ENCODE measurements at places on chromosomes 7 and 10.

- no peak for DNase-seq
These were observed 83.6 kb downstream of the NAMPT start for GRCh38 chr7:106201164-106201563.

DNA sequence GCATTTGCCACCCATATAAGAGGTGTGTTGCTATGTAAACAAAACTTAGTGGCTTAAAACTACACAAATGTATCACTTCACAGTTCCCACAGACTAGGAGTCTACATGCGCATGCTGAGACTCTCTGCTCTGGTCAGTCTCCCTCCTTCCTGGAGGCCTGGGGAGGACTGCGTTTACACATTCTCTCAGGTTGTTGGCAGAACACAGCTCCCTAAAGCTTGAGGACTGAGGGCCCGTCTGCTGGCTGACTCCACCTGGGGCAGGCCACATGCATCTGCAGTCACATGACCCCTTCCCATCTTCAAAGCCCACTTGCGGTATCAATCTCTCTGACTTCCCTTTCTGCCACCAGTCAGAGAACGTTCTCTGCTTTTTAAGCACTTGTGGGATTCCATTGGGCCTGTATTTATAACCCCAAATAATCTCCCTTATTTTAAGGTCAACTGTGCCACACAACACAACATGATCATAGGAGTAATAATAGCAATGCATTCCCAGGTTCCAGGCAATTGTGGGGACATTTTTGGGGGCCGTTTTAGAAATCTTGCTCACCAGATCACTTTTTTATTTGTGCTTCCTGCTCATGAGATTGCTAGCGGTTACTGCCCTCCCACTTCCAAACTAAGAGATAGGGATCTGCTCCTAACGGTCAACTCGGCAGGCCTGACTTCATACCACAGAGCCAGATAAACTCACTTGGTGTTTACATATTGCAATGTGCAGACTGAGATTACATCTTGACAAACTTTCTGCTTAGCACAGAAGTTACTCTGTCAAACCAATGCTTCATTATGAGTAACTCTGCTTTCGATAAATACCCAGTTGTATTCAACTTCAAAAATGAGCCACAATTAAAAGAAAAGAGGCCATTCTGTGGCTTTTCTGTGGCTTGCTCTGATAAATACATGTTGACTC, 96.3 kb downstream of the ALOX5 start:
- peak; percentile 20 for DNase-seq

GRCh38 chr7:126804604-126805003, 448.1 kb downstream of the GRM8 start:
- DNase-seq = no peak

DNA sequence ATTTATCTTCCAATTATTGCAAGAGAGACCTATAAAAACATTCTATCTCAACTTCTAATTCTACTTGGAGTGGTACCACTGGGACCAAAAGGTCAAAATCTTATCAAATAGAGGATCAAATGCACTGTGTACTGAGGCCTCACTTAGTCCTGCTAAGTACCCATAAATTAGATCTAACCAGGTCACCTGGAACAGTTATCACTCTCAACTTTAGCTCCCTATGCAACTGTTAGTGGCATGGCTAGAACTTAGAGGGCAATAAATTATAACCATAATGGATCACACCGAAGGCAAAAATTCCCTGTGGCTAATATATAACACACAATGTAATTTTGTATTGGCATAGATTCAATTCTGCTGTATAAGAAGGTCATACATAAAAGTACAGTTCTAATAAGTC, 428.9 kb downstream of the PCDH15 start:
- DNase-seq = no peak

DNA sequence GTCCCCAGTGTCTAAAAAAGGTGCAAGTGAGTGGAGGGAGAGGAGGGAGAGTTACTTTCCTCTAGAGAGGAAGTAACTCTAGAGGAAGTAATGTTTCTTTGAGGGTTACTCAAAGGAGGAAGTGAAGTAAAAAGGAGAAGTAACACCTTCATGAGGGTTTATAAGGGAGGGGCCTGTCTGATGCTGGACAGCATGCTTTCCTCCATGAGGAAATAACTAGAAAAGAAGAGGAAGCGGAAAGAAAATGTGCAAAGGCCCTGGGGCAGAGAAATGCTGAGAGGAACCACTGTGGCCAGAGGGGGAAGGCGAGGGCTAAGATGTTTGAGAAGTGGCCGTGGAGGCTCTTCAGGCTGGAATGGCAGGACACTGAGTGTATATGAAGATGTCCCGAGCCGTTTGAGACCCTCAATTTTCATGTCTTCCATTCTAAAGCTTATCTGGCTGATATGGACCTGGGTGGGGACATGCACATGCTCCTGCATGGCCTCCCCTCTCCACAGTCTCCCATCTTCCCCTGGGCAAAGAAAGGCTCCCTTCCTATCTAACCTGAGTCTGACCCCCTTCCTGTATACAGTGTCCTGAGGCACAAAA, 3.4 kb upstream of the SLC18A2 start:
- DNase-seq = no peak

DNA sequence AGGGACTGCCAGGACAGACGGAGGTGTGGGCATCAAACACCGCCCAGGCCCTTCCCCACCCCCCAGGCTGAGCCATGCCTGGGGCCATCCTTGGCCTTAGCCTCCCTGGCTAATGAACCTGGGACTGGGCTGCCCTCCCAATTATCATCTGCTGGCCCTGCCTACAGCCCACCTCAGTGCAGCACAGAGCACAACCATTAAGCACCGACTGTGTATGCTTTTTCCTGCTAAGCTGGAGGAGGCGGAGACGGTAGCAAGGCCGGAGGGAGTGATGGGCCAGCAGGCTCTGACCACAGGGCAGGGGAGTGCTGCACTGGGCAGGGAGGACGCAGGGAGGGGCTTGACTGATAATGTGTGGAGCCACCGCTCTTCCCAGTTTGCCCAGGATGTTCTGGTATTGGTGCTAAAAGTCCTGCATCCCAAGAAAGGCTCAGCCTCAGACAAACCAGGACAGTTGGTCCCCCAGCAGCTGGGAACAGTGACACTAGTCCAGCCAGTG, 72.0 kb downstream of the C10orf143 start:
- no peak for DNase-seq

- DNase-seq = no peak
These were observed 3.2 kb upstream of the ZNF248 start for GRCh38 chr10:37860494-37861190.

- no peak for DNase-seq
These were observed 13.9 kb upstream of the MGAM2 start for GRCh38 chr7:142097571-142097970.

- DNase-seq = peak; percentile 60
These were observed 1.5 kb upstream of the C10orf95 start for GRCh38 chr10:102452672-102453340.

DNA sequence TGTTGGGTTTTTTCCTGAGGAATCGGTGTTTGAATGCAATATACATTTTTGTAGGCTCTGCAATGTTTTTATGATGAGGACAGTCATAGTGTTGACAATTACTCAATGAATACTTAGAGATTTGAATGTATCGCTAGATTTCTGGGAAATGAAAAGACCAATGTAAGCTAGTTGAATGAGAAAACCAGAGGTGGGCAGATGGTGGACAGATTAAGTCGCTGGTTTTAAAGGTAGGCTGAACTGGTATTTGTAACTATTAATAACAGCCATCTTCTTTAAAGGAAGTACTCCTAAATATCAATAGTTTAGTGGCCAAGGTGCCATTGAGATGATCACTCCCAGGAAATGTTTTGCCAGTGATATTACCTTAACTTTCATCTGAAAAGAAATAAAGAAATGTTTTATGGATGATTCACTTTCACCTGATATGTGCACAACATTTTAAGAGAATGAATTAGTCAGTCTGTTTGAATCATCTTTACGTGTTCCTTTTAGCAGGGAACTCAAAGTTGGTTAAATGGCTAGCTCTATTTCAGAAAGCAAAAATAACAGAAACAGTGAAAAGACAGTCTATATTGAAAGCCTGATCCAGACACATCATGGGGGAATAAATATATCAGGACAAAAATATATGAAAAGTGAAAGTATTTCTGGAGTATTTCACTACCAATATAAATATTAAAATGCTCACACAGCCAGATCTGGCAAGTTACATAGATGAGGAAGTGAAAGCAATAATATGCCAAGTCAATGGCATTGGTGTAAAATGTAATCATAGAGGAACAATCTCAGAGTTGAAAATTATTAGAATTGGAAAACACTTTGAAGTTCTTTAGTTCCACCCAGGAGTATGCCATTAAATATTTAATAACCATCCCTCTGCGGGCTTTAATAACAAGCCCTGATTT, 20.7 kb downstream of the MET start:
- no peak for DNase-seq

GRCh38 chr10:33453081-33454025, 118.9 kb upstream of the NRP1 start:
- no peak for DNase-seq

DNA sequence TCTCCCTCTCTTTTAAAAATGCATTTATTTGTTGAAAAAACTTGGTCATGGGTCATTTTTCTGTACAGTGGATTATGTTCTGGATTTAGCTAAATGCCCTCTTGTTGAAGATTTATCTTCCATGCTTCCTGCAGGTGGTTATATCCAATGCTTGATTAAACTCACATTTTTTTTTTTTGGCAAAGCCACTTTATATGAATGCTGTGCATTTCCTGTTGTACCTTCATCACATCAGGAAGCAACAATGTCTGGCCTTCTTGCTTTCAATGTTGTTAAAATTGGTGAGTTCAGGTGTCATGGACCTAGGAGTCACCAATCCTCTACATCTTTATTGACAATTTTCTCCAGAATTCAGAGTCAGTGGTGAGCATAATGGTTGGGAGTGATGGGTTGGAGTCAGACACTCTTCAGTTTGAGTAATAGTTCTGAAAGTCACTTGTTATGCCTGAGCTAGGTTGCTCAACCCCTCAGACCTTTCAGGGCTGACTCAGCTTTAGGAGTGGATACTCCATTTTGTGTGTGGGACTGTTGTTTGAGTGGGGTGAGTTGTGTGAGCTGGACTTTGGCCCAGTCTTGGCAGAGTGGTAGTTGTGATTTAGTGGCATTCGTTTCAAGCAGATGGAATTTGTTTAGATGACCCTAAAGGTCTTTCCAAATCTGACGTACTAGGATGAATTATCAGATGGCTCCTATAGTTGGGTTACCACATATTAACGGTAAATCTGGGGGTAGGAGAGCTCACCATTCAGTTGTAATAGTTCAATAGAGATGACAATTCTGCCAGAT, 213.5 kb upstream of the ZNF32 start:
- DNase-seq = no peak

DNA sequence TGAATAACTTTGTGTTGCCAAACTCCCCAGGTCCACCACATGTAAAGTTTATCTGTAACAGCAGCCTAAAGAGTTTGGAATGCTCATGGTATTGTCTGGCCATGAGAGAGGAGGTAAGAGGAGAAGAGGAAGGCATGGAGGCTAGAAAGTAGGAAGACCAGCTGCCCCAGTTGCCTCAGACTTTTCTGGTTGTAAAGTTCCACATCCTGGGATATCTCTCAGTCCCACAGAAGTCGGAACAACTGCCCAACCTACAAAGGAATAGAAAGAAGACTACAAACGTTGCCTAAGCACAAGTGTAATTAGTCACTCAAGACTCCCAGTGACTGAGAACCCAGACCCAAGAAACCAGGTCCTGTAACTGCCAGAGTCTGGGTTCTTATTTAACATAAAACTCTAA, 47.3 kb downstream of the CREB3L2 start:
- no peak for DNase-seq

DNA sequence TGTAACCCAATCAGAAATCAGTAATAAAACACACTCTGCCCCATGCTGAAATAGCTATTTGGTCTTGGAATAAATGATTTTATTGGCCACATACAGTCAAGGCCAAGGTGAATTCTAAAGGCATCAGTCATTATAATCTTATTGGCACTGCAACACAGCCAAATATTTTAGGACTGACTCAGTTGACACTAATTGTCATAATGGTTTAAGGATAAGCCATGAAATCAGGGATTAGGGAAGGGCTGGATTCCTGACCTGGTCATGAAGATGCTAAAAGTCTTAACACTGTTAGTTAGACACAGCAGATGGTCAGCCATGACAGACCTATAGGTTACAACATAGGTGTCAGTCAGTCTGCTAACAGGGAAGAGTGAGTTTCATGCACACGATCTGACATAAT, 330.3 kb upstream of the NPSR1 start:
- no peak for DNase-seq

DNA sequence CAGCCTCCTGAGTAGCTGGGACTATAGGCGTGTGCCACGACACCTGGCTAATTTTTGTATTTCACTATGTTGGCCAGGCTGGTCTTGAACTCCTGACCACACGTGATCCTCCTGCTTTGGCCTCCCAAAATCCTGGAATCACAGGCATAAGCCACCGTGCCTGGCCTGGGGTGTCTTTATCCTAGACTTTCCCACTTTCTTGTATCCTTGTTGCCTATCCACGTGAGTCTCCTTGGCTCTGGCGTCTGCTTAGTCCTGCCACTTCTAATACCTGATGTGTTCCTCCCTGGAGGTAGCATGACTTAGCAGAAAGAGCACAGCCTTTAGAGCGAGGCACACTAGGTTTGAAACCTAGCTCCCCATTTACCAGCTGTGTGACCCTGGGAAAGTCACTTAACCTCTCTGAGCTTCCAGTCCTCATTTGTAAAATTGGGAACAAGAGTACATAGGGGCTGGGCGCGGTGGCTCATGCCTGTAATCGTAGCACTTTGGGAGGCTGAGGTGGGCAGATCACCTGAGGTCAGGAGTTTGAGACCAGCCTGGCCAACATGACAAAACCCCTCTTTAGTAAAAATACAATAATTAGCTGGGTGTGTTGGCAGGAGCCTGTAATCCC, 344.6 kb downstream of the TYW1 start:
- DNase-seq = no peak

DNA sequence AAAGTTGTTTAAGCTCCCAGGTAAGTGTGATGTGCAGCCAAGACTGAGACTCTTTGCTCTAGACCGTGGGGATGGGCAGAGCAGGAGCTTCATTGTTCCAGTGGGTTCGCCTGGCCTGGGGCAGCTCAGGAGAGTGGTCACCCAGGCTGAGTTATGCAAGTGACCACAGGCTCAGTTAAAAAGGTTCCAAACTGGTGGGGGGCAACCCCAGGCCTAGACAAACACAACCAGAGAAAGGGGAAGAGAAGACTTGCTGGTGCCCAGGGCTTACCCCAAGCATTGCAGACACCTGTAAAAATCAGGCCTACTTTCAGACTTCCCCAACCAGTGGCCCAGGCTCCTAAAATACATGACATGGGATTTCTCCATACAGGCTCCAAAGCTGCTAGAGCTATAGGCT, 21.6 kb downstream of the CREB3L2 start:
- DNase-seq = no peak

DNA sequence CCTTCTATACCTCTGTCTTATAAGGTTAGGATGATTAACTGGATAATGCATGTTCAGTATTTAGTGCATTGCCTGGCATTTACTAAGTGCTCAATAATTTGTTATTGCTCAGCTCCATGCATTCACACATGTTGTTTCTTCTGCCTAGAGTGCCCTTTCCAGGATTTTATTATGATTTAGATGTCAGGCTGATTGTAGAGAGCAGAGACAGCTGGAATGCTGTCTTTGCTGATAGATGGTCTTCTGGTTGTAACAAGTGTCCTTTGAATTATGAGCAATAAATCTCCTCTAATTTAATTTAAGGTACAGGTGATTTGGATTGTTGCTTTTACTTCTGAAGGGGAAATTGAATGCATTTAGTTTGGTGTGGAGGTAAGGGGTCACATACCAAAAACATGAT, 548.0 kb downstream of the MAGI2 start:
- no peak for DNase-seq

GRCh38 chr10:132845041-132845551, 59.1 kb upstream of the NKX6-2 start:
- no peak for DNase-seq
